ENCODE measurements at places on chromosomes 13 and 19.

DNA sequence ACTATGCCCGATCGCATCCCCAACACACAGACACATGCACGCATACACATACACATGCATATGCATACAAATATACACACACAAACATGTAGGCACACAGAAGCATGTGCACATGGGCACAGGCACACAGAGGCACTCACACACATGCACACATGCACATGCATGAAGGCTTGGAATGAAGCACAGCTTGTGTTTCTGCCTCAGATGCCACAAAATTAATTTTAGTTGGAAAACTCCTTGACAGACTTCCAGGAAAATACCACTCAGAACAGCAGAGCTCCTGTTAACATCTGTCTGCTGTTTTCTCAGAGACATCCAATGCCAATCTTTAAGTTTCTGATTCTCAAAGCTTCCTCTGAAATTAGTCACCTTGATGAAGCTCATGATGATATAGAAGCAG, 532.7 kb downstream of the RFC3 start:
- DNase-seq, result no peak

DNA sequence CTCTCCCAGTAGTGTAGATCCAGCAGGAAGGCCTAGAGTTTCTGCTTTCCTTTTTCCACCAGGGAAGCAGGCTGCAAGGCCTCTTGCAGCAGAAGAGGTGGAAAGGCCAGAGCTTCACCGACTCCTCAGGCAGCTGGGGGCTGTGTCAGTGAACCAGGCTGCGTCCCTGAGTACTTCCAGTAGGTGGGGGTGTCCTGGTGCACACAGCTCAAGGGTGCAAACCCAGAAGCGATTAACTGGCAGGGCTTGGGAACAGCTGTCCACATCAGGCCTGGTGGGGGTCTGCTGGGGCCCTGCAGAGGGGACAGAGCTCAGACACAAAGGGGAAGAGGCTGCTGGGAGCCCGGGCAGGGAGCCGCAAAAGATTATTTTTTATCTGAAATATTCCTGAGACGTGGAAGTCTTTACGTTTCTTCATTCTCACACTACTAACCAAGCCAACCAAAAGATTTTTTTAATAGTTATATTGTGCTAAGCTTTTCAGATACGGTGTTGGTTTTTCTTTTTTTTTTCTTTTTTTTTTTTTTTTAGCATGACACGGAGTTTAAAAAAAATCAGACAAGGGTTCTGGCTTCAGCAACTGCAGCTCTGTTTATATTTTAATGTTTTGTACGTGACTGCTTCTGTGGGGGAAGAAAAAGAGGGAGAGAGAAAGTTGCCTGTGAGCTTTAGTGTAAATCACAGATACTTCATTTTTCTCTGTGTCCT, 11.0 kb downstream of the TSHZ3 start:
- peak; percentile 72 for DNase-seq

DNA sequence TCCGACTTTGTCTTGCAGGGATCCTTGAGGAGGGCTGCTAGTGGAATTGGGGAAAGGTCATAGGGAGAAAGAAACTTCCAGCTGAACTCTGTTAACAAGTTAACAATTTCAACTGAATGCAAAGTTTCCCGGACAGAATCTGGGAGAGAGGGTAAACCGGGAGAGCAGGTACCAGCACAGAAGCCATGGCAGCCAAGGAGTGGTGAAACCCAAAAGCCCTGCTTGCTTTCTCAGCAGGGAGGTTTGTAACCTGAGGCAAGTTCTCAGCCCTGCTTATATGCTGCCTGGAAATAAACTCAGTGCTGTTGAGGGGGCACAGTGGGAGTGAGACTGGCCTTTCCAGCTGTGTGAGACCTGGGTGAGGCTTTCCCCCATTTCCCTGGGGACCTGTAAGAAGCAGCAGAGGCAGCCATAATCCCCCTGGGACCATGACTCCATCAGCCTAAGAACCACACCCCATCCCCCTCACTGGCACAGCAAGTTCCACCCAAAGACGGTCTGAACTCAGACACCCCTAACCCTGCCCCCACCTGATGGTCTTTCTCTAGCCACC, 84.0 kb downstream of the SUCLA2 start:
- no peak for DNase-seq

DNA sequence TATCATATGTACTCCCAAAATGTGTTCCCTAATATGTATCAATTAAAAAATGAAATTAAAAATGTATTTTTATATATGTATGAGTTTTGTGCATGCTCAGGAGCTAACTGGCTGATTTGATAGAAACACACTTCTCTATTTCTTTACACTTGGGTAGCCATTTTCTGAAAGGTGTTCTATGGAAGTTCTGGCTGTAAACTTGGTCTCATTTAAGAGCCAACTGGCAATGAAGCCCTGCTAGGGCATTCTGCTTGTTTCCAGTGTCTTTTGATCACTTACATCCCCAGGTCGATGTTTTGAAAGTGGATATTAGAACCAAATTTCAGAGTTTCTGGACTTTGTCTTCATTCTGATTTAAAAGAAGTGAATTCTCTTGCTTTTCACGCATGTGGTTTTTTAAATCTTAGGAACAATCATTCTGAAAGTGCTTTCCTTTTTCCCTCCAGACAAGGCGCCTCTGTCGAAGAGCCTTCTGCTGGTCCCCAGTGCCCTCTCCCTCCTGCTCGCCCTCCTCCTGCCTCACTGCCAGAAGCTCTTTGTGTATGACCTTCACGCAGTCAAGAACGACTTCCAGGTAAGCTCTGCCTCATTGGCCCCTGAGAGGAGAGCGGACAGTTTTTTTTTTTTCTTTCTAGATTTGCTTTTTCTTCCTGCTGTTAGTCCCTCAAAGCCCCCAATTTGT, 20.1 kb downstream of the GPR18 start:
- no peak for DNase-seq

DNA sequence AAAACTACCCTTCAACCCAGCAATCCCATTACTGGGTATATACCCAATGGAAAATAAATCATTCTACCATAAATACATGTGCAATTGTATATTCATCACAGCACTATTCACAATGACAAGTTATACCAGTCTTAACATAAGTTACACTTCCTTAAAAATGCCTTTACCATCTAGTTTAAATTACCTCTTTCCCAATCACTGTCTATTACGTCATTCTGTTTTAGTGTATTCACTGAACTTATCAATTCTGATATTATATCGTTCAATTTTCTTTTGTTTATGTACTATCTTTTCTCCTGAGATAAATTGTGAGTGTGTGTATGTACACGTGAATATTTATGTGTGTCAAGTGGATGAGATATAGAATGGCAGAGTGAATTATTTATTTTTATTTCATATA, 1416.8 kb downstream of the OLFM4 start:
- DNase-seq, result no peak

- DNase-seq, result peak; percentile 67
These were observed at the start of gene TEAD2 for GRCh38 chr19:49362048-49362928. TSS of gene TEAD2 (minus strand) at chr19:49362416. CDS start at chr19:49360075, 2,341 bp downstream.

Measured in HEK293T (cell line).